ENCODE measurements at places on chromosomes 2 and 18.

DNA sequence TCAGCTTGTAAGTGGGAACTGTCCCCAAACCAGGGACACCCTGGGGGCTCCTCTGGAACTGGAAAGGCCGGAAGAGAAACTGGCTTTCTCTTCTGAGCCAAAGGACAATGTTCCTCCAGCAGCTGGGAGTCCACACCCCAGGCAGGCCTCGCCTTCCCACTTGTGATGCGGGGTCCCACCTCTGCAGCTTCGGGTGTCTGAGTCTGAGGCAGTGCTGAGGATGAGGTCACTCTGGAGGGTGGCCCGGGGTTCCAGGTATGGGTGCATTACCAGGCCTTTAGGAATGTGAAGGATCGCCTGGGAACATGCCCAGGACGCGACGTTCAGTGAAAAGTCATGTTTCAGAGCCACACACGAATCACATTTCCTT lies 18.2 kb upstream of the BOK start:
- DNase-seq, result no peak

GRCh38 chr2:110674620-110675555 lies 3.0 kb downstream of the BUB1 start:
- DNase-seq, result peak; percentile 21

GRCh38 chr2:46921676-46922448 lies 6.3 kb upstream of the MCFD2 start:
- no peak for DNase-seq

- DNase-seq, result no peak
Measured at GRCh38 chr2:204277226-204277625, 268.0 kb upstream of the PARD3B start.

- DNase-seq, result no peak
Measured at GRCh38 chr2:60998628-60999545, 18.6 kb upstream of the PEX13 start.

DNA sequence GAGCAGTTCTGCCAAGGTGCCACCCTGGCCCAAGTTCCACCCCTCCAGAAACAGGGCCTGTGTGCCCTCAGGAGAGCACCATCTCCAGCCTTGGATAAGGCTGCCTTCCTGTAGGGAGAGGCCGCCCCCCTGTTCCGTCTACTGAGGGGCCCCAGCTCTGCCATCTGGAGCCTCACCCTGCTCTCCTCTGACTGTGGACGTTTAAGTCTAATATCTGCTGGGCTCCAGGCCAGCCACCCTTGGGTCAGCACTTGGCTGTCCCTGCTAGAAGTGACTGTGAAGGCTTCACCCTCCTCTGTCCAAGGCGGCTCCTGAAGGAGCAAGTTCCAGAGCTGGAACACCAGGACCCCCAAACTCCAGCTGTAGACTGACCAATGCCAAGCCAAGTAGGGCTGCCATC lies 26.3 kb downstream of the RHOB start:
- no peak for DNase-seq

DNA sequence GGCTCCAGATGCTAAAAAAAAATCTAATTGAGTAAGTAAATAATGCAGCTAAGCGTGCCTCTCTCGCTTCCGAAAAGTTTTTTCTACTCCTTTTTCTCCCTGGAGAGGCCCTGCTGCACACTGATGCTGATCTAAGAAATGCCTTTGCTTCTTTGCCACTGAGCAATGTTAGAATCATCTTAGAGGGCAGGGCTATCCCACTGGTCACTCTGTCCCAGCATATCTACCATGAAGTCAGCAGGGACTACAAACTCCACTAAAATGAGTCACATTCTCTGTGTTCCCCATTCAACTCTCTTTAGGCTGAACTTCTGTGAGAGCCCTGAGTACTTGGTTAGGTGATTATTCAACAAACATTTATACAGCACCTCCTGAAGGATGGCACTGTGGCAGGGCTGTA lies 127.6 kb upstream of the LYPD1 start:
- DNase-seq, result no peak

DNA sequence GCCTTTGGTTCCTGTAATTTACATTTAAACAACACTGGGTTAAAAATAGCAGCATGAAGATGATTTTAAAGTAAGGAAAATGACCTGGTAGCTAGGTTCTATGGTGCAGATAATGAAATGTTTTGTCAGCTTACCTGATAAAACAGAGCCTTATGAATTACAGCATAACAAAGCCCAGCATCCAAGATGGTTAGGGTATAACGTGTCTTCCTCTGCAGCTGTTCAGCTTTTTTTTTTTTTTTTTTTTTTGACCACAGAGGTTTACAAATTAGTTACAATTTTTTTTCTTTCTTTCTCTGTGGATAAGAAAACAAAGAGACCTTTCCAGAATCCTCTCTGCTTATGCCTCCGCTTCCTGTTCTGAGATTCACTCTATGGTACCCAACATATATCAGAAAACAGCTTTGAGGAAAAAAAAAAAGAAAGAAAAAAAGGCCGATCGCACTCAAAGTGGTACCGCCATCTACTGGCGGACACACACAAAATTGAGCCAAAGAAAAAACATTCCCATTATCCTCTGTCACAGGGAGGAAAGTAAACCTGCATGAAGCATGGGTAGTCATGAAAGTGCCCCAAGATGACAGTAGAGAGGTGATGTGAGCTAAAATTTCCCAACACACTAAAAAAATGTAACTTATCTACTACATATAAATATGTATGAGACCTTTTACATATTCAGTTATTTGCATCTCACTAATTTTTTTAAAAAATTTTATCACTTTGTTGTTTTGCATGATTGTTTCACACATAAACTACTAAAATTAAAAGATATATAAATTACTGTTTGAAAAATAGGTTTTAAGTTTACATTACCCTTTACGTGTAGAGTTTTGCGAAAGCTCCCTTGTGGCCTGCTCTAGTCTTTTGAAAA lies at the start of gene SCN3A:
Gene SCN3A, minus strand, starts transcription at position 362 of the 871 bp plus-strand sequence. CDS start 27,656 bp downstream, outside the sequence.
- no peak for DNase-seq

- no peak for DNase-seq
Measured at GRCh38 chr2:159228081-159228581, 58.4 kb downstream of the WDSUB1 start.

DNA sequence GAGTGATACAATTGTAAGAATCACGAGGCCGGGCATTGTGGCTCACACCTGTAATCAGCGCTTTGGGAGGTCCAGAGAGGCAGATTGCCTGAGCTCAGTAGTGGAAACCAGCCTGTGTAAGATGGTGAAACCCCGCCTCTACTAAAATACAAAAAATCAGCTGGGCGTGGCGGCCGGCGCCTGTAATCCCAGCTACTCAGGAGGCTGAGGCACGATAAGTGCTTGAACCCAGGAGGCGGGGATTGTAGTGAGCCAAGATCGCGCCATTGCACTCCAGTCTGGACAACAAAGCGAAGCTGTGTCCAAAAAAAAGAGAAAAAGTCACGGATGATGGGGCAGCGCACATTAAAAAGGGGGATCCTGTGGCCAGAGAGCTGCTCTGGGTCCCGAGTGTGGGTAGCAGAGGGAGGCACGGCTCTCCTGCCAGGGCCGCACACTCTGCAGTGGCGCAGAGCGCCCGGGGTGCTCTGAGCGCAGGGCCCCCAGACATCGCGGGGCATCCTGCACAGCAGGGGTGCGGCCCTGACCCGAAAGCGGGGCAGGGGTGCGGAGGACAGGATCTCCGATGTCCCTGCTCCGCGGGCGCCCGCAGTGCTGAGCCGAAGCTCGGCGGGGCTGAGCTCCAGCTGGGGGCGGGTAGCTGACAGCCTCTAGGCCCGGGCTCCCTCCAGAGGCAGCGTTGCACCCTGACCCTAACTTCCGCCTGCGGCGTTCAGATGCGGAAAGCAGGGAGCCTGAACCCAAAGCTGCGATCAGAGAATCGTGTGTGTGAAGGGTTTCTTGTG lies 30.4 kb upstream of the RAB6D start:
- no peak for DNase-seq

DNA sequence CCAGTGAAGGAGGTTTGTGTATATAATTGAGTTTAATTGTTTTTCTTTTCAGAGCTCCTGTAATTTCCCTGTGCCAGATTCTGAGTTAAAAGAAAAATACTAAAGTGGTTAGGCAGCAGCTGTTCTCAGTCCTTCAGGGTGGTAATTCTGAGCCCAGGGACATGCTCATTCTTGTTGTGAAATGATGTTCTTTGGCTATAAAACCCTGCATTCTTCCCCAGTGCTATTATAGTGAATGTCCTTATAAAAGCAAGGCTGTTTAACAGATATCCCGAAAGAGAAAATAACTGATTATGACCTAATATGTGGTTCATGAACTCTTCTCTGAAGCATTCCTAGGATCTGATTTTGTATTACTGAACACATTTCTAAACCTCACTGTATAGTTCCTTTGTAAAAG lies 34.0 kb downstream of the ADAM23 start:
- DNase-seq, result no peak

DNA sequence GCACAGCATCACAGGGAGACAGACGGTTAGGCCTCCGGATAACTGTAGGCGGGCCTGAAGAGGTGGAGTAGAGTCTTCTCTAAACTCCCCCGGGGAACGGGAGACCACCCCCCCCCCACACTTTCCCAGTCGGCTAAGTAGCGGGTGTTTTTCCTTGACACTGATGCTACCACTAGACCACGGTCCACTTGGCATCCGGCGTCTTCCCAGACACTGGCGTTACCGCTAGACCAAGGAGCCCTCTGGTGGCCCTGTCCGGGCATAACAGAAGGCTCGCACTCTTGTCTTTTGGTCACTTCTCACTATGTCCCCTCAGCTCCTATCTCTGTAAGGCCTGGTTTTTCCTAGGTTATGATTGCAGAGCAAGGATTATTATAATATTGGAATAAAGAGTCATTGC lies 25.7 kb upstream of the NCL start:
- DNase-seq, result no peak

GRCh38 chr18:43877616-43878321 lies 600.5 kb upstream of the SYT4 start:
- DNase-seq, result no peak

DNA sequence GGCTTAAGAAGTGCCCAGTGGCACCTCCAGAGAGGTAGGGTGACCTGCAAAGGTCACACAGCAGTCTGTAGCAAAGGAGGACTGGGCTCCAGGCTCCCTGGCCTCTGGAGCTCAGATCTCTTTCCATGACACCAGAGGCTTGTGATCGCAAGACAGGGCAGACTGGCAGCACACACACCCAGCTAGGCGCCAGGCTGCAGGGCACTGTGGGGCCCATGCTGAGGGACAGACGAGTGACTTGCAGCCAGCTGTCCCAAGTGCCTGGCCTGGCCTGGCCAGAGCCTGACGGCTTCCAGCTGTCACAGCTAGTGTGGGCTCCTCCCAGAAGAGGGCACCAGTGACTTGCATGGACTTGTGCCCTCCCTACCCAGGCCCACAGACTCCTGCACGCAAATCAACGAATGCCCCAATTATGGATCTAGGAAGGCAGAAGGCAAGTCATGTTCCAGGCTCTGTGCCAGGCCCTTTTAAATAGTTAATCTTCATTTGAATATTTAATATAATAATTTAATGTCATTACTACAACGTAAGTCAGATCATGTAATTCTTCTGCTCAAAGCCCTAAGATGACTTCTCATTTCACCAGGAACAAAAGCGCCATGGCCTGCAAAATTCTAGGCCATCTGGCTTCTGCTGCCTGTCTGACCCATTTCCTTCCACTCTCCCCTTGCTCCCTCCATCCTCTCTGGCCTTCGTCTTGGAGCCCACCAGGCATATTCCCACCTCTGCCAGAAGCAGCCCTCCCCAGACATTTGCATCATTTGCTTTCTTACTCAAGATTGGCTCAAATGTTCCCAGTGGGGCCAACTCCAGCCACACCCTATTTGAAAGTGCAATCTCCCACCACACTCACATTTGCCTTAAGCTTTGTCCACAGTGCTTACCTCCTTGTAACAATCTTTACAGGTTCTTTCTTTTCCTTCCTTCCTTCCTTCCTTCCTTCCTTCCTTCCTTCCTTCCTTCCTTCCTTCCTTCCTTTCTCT lies 3.7 kb upstream of the SPEG start:
- DNase-seq, result no peak

GRCh38 chr2:139170406-139170805 lies 390.2 kb upstream of the NXPH2 start:
- DNase-seq, result no peak

DNA sequence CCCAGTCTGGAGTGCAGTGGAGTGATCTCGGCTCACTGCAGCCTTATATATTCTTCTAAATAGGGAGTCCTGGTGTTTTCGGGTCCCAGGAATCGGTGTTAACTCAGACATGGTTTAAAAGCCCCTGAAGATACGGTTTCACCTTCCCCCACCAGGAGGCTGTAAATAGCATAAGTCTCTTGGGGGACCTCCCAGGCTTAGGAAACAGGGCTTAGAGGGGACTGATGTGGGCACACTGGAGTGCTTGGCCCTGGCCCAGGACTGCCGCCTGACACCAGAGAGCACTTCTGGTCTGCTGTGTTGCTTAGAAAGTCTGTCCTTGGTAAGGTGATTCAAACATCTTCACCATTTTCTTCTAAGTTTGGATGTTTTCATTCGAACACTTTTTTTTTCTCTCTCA lies 39.7 kb upstream of the MAP4K4 start:
- DNase-seq, result no peak

GRCh38 chr18:35775887-35776286 lies 194.3 kb downstream of the GALNT1 start:
- DNase-seq, result no peak

DNA sequence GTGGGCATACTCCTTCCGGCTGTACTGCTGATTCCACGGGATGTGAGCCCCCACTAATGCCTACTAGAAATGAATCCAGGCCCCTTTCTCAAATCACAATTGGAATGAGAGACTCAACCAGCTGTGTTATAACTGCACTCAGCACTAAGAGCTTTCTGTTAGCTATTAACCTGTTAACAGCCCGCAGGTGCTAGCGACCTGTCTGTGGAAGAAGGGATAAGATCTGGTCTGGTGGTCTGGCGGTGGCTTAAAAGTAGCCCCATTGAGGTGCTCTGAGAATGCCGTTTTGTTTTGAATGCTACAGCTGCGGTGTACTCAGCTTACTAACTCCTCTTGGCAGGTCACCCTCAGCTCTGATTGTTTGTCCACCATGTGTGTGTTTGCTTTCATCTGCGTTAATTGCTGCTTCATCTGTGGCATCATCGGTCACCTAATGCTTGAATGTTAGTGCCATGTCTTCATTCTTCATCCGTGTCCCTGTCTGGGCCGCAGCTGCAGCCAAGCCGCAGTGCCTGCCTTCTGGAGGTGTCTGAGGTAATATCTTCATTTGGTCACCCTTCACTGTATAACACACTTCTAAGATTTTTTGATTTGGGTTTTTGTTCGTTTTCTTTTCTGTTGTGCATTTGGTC lies 16.3 kb downstream of the RAB12 start:
- no peak for DNase-seq
